Left ventricle myocardium superior (tissue), 1 donor: ENCODE measurements at places on chromosomes 2 and 18.

DNA sequence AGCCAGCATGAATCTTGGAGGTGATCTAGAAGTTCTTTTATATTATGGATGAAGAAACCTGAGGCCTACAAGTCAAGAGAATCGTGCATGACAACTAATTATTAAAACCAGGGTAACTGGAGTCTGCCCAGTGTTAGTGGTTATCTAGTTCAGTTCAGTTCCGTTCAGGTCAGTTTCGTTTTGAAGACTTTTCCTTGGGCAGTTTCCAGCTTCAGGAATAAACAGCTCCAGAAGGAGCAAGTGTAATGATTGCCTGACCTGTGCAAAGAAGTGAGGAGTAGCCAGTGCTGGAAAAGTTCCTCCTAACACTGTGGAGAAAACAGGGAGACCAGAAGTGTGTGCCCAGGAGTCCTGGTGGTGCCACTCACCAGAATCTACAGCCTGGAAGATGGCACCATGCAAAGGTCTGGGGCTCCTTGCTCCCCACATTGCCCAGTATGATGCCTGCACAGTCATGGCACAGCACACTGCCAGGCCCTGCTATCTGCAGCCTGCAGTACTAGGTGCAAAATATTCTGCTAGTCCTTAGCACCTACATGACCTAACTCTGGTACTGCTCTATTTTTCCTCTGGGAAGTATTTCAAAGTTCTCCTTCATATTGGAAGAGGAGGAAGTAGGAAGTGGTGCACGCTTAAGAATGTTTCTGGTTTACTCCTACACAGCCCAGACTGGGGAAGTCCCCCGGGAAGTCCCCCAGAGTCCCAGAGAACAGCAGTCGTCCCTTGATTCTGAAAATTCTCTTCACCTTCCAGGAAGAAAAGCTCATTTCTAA, 65.8 kb downstream of the SUMO1 start:
- no peak for DNase-seq

DNA sequence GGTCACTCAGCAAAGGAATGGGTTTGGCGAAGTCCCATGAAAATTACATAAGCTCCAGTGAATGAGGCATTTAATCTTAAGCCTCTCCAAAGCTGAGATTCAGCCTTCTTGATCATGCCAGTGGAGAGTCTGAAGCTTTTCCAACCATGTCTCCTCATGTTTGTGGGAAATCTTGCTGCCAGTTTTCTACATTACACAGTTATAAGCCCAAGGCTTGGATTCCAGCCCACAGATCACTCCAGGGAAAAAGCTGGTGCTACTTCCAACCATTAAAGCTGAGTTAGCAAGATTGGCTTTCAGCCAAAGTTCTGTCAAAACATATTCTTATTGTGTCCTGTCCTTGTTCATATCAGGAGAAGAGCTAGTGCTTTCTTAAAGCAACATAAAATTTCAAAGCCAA, 293.8 kb downstream of the LRRTM4 start:
- no peak for DNase-seq

DNA sequence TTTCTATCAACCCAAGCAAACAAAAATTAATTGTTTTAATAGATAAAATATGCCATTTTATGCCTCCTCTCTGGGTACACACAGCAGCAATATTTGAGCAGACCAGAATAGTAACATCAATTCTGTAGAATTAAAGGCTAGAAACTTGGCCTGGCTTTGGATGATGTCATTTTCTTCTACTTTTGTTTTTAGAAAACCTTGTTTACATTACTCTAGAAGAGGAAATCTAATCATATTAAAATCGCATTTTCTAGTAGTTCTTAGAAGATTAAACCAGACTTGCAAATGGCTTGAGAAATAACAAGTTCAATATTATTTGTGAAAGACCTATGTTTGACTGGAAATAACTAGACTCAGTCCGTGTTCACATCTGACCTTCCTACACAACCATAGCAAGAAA, 102.3 kb upstream of the RFX8 start:
- no peak for DNase-seq

DNA sequence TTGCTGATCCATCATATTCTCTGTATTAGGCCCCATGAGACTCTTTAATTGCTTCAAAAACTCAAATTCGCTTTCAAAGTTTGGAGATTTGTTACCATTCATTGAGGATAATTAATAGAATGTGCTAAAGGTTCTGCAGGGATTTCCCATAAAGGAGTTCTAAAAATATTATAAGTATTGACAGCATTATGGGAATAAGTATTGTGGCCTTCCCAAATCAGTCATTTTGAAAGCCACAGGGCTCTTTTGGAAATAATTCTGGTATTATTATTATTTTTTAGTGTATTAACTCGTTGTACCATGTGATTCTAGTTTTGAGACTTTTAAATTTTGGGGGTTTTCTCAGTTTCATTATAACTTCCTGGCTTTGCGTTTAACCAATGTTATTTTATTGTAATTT, 37.1 kb downstream of the LCLAT1 start:
- no peak for DNase-seq

DNA sequence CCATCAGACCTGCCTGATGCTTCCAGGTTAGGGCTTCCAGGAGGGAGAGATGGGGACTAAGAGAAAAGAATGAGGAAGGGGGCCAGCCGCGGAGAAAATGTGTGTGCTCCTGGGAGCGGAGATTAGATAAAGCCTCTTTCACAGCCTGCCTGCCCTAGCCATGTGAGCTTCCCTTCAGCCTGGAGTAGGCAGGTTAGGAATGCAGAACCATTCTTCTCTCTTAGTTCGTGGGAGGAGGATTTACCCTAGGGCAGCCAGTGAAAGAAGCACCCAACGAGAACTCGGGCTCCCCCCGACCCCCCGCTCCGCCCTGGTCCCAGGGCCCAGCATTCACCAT, 36.1 kb downstream of the POMC start:
- DNase-seq: no peak
